Eye (tissue), 1 donor: ENCODE measurements at places on chromosomes 2 and 18.

DNA sequence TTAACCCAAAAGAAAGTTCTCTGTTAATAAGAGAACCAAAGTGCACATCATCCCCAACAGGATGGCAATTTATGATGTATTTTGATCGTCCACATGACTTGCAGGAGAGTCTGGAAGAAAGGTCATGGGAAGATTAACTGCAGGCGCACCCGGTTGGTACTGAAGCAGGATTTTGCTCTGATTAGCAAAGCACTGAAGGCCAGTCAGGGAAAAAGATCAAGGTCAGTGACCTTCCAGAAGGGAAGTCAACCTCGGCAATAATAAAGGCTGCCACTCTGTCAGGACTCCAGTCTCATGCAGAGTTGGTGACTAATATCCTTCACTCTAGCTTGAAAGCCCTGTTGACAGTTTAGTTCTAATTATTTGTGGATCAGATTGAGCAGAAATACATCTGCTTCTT lies 432.7 kb upstream of the RAB12 start:
- DNase-seq: no peak

DNA sequence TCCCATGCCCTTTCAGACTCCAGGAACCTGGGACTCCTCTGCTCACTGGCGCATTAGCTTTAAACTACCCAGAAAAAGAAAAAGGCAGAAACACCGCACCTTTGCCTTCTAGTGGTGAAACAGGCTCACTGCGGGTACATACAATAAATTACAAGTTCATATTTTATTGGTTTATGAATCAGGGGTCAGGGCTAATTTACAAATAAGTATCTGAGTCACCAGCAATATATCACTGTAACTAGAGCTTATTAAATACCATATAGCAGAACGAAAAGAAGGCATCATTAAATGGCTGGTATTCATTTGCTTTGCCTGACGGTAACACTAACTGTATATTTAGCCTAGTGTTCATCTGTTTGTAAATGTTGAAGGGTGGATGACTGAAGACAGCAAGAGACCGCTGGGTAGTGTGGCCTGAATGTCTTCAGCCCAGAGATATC lies 26.9 kb upstream of the DTNB start:
- DNase-seq: peak; percentile 48

- no peak for DNase-seq
Measured at GRCh38 chr18:41948544-41949110, 6.4 kb upstream of the PIK3C3 start.

DNA sequence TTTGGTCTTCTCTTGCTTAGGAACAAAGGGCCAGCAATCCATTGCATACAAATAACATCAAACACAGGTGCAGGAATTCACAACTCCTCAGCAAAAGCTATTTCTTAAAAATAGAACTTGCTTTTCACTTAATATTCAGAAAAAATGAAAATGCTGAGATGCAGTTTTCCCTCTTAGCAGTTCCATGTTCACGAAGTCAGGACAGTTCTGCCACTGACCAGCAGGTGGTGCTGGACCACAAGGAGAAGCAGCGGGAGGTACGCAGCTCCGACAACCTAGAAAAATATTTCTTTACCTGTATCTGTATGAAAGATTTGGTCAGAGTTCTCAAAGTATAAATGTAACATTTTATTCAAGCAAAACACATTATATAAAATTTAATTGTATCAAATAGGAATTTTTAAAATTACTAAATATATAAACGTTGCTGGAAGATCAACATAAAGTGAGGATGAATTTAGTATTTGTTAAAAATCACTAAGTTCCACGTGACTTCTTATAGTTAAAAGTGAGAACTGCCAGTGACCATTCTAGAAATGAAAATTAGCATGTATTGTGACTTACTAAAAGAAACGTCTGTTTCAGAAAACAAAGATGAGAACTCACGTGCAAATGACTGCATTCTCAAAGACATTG lies 48.8 kb downstream of the ADNP2 start:
- peak; percentile 91 for DNase-seq

- DNase-seq: peak; percentile 36
Measured at GRCh38 chr2:112884869-112885505, 26.0 kb upstream of the IL37 start.
